ENCODE measurements at places on chromosomes 5 and 9.

- DNase-seq: no peak
Measured at GRCh38 chr5:168328814-168329213, 37.4 kb downstream of the WWC1 start.

GRCh38 chr5:149325166-149325735 is 20.0 kb upstream of the GRPEL2 start:
- no peak for DNase-seq

DNA sequence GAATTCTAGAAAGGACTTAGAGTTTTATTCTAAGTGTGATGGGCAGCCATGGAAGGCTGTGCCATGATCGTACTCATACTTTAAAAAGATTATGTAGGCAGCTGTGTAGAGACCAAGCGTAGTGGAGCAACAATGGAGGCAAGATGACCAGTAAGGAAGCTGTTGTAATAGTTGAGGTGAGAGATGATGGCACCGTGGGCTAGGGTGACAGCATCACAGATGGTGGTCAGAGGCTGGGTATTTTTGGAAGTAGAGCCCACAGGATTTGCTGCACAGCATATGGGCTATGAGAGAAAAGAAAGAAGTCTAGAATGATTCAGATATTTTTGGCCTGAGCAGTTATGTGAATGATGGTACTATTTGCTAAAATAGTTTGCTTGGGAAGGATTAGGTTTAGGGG is 7.7 kb downstream of the ARHGAP26 start:
- no peak for DNase-seq

GRCh38 chr9:121138561-121138960 is 63.1 kb downstream of the RAB14 start:
- no peak for DNase-seq

GRCh38 chr5:142767911-142768310 is 2.3 kb upstream of the ARHGAP26 start:
- DNase-seq: no peak

- no peak for DNase-seq
Measured at GRCh38 chr9:5140151-5140550, 45.3 kb downstream of the INSL6 start.

GRCh38 chr9:109972026-109972882 is 192.3 kb downstream of the PALM2AKAP2 start:
- DNase-seq: no peak

GRCh38 chr9:1253064-1253979 is 203.2 kb downstream of the DMRT2 start:
- DNase-seq: no peak

GRCh38 chr5:109387408-109387974 is 22.3 kb downstream of the PJA2 start:
- DNase-seq: no peak

GRCh38 chr9:30718483-30718882 is 1666.0 kb upstream of the ACO1 start:
- DNase-seq: no peak

DNA sequence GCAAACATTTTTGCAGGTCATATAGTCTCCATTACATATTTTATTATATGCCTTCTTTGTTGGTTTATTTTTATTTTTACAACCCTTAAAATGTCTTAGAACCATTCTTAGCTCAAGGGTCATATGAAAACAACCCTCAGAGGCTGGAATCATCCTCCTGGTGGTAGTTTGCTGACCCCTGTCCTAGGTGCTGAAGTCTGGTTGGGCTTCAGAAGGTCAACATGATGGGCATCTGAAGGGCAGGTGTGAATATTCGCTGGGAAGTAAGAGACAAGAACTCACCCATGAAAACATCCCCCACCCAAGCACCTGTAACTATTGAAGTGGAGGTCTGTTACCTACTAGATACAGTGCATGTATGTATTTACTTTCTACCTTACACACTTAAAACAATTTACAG is 75.4 kb downstream of the OSMR start:
- no peak for DNase-seq

All from anterior cingulate cortex (tissue), 58 donors.